Activated CD4-positive, alpha-beta T cell treated with anti-CD3 and anti-CD28 coated beads, Interleukin-2, amount 10 ng/mL, durations not matched to agents 24 days and 14 days (primary cell): ENCODE measurements at places on chromosomes 4 and X.

DNA sequence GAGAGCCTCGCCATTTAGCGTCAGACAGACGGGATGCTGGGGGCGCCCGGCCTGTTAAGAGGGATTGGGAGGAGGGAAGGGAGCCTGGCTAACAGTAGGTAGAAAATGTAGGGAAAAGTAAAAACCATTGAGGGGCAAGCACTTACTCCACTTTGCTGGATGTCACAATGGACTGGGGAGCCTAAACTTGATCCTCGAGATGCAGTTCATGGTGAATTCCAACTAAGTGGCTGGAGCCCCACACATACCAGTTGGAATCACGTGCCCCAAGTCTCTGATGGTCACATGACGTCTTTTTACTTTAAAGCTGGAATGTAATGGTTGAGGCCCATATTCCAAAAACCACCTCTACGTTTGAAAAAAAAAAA, 1.5 kb downstream of the PLS3 start:
- no peak for DNase-seq

GRCh38 chrX:119648421-119648775, 42.2 kb upstream of the NKRF start:
- DNase-seq = no peak

- no peak for DNase-seq
These were observed 62.1 kb upstream of the CCDC160 start for GRCh38 chrX:134174859-134175258.

GRCh38 chrX:69504626-69505612, 793 bp downstream of the NALF2 start:
- DNase-seq = no peak

DNA sequence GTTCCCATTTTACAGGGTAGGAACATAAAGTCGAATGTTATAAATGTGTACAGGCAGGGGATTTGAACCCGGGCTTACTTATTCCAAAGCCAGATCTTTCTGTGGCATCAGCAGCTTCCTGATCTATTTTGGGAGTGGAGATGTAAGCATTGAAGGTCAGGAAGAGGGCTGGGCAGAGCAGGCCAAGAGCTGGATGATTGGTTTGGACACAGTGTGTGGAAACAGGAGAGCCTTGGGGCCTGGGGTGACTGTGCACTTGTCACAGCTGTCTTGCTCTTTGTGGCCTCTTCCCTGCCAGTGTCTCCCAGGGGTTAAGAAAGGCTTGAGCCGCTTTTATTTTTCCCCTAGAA, 127.9 kb upstream of the ENPP6 start:
- no peak for DNase-seq

GRCh38 chr4:154478547-154478946, 13.1 kb downstream of the DCHS2 start:
- DNase-seq = no peak

GRCh38 chr4:4984186-4984585, 35.1 kb downstream of the CYTL1 start:
- DNase-seq = no peak

- no peak for DNase-seq
These were observed 33.2 kb downstream of the C4orf33 start for GRCh38 chr4:129129143-129129542.

DNA sequence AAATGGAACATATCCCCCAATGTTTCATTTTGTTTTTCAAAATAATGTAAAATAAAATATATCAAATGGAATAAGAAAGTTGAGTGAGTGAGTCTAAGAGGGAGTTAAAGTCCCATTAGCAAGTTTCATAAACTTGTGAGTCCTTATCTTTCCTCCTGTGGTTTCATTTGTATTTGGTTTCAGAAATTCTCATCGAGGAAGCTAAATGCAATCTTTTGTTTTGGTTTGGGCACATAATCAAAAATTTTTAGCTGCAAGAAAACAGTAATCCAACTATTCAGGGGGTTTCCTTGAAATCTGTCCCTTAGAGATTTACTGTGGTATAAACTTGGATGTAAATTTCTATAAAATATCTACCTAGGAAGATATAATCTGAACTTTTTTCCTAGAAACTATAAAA, 124.2 kb downstream of the CAMK2D start:
- no peak for DNase-seq

DNA sequence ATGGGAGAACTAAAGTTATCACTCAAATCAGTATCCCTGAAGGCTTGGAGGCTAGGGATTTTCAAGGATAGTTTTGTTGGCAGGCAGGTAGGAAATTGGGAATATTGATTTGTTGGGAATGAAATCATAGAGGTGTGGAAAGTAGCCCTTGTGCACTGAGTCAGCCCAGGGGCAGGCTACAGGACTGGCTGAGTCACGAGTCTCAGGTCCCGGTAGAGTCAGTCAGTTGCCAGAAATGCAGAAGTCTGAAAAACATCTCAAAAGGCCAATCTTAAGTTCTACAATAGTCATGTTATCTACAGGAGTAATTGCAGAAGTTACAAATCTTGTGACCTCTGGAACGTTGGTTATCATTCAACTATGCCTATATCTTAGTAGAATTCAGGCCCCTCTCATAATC, 153.1 kb downstream of the GC start:
- DNase-seq = no peak

GRCh38 chr4:85986266-85986665, 373.6 kb downstream of the MAPK10 start:
- no peak for DNase-seq

DNA sequence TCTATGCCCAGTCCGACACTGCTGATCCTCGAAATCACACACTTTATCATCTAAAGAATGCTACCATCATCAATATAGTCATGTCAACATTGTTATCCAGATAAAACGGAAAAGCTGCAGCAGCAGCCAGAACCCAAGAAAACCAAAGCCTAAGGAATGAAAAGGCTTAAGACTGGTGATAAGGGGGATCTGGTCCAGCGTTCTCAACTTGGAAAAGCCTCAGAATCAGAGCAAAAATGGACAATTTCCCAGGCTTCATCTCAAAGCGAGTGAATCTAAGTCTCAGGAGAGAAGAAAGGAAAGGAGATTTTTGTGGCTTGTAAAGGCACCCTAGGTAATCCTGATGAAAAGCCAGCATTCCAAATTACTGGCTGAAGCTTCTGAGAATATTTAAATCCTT, 8.2 kb downstream of the ZNF518B start:
- no peak for DNase-seq

DNA sequence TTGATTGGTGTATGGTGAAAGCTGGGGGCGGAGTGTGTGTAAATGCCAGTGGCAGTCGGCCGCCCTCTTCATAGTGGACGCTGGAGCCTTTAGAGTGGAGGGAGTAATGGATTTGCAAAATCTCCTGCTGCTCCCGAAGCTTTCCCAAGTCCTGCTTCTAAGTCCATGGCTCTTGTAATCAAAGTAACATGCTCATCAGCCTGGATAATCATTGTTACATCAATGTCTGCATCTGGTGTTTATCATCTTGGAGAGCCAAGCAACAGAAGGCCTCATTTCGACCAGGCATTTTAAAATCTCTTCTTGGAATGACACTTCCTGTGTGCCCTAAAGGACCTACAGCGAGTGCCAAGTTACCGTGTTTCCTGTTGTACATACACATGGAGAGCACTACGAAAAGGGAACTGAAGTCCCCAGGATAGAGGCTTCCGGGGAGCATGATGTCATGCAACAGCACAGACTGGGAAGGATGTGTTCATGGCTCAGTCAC, 32.2 kb downstream of the UNC5C start:
- DNase-seq = no peak

GRCh38 chr4:113998079-113998478, 18.6 kb upstream of the ARSJ start:
- no peak for DNase-seq

DNA sequence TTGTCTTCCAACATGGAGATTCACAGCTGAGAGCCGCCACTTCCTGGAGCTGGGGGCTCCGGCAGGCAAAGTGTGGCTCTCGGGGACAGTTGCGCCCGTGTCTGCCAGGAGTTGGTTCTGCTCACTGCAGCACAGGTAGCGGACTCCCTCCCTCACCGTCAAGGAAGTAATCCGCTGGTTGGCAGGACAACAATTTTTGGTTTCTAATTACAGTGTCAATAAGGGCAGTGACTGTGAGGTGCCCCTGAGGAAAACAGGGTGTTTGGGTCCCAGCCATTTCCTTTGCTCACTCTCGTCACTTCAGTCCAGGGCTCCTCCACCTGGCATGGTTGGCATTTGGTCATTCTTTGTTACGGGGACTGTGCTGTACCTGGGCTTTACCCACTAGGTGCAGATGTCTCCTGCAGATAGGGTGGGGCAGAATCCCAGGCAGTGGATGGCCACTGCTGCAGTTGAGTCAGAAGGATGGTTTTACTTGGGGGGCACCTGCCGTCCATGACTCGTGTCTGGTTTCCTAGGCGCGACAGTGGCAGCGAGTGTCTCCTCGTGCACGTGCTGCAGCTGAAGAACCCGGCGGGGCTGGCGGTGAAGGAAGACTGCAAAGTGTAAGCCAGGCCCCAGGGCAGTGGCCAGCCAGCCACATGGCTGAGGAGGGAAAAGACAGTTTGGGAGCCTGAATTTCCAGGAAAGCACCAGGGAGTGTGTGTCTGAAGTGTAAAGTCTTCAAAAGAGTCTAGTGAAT, 32.1 kb upstream of the CLCN4 start:
- DNase-seq = no peak

DNA sequence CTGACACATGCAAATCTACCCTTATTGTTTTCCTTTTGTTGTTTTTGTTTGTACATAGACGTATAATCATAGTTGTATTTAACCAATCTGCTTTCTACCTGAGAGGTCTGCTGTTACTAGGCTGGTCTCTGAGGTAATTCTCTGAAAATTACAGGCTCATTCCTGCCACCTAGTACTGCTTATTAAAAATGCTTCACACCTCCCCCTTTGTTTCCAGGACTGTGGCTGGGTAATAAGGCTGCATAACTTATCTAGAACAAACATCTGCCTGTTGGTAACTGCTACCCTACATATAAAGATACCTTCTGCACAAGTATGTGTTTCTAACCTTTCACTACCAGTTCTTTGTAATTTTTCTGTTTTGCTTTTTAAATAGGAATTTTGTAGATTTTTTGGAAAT, 34.2 kb downstream of the COX7B2 start:
- no peak for DNase-seq

GRCh38 chr4:134470544-134470943, 269.0 kb upstream of the PABPC4L start:
- no peak for DNase-seq

DNA sequence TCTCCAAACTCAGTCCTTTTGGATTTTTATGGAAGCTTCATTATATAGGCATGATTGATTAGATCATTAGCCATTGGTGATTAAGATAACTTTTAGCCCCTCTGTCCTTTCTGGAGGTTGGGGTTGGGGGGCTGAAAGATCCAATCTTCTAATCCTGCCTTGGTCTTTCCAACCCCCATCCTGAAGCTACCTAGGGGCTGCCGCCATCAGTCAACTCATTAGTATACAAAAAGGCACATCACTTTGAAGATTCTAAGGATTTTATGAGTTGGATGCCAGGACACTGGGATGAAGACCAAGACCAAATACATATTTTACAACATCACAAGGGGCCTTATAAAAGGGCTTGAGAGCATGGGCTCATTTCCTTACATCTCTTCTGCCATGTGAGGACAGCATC, 47.5 kb downstream of the CYTL1 start:
- DNase-seq = no peak

GRCh38 chr4:152938237-152938947, 2.3 kb downstream of the FHDC1 start:
- DNase-seq = no peak
